AG04449 (cell line): ENCODE measurements at places on chromosomes 1 and 21.

DNA sequence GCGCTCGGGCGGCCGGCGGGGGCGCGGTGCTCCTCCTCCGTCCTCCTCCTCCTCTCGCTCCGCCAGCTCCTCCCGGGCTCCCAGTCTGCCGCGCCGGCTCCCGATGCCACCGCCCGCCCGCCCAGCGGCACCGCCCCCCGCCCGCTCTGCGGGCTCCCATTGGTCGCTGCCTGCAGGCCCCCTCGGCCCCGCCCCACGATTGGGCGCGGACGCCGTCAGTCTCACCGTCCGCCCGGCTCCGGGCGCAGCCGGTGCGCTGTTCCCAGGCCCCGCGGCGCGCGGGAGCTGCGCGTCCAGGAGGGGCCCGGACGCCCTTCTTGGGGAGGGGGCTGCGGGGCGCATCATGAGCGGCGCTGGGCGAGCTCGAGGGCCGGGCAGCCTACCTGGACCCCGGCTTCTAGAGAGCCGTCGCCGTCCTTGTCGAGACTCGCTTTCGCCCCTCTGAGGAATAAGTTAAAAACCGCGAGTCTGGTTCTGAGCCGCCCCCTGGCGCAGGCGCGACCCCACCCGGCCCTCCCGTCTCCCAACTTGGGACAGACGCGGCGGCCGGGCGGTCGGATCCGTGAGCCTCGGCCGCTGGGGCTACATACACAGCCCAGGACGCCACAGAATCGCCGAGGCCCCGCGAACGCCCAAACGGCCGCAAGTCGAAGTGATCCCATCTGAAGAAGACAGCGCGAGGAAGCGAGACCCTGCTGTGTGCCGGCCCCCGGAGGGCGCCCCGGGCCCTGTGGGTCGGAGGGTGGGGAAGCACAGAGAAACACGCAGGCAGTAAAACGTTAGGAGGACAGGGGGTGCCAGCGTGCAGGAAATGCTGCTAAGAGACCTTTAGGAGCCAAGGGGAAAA is at the start of gene SIPA1L2:
SIPA1L2 (minus strand) TSS at position 87 of the 847 bp plus-strand sequence. CDS start 114,794 bp downstream, outside the sequence.
- DNase-seq, result peak; percentile 23

- DNase-seq, result no peak
Measured at GRCh38 chr1:236395947-236396664, 2.0 kb downstream of the EDARADD start.

GRCh38 chr1:162548170-162548569 is 13.4 kb upstream of the UAP1 start:
- no peak for DNase-seq

GRCh38 chr1:243946253-243946652 is 96.2 kb upstream of the AKT3 start:
- DNase-seq, result no peak

DNA sequence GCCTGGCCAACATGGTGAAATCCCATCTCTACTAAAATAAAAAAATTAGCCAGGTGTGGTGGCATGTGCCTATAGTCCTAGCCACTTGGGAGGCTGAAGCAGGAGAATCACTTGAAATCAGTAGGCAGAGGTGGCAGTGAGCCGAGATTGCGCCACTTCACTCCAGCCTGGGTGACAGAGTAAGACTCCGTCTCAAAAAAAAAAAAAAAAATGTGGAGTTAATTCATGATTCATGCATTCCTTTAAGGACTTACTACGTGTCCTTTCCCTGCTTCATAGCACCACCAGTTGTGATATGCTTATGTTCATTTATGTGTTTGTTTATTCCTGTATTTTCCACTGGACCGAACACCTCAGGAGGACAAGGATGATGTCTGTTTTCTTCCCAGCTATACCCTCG is 12.7 kb upstream of the PRELP start:
- DNase-seq, result peak; percentile 65

DNA sequence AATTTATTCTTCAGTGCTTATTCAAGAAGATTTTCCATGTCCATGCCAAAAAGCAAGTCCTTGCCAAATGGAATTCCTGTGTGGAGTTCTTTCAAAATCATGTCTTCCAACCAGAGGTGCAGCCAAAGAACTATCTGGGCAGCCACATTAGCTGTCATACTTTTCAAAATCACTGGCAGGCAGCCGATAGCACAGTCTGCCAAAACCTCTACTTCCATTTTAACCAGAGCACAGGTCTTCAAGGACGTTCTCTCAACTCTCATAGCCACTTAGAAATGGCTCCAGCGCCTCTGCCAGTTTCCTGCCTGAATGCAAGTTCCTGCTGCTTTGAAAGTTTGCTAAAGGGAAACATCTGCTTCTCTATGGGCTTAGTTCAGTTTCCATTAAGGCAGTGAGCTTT is 975.7 kb upstream of the ADGRL4 start:
- DNase-seq, result peak; percentile 9
